Fibroblast of skin of right quadriceps (primary cell): ENCODE measurements at places on chromosomes 6 and 20.

GRCh38 chr20:59735917-59736316 is 131.6 kb downstream of the PHACTR3 start:
- no peak for DNase-seq

DNA sequence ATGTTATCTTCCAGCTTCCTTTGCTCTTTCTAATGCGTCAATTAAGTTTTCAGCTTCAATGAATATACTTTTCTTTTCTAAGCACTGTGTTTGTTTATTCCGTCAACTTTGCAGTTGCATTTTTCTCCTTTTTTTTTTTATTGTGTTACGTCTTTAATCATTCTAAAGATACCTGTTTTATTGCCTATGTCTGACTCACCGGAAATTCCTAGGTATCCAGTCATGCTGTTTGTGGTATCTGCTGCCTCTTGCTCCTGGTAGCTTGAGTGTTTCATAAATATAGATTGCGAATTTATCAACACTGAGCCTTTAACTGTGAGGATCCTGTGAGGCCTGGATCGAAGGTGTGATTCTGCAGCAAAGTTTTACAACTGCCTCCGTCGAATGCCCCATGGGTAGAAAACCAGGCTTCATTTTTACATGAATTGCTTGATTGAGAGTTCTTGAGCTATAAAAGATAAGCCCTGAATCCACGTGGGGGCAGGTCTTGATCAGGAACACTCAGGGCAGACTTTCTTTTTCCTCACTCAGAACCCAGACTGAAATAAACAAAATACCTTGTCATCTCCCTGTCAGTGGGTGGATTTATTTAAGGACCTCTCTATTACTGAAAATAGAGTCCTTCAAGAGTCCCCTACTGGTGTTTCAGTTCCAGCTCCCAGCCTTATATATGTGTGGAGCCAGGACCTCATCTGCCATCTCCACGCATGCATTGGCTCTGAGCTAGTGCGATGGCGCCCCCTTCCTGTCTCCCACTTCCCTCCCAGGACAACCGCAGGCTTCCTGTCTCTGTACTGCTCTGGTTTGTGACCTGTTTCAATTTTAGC is 60.1 kb upstream of the LRRC1 start:
- peak; percentile 89 for DNase-seq

DNA sequence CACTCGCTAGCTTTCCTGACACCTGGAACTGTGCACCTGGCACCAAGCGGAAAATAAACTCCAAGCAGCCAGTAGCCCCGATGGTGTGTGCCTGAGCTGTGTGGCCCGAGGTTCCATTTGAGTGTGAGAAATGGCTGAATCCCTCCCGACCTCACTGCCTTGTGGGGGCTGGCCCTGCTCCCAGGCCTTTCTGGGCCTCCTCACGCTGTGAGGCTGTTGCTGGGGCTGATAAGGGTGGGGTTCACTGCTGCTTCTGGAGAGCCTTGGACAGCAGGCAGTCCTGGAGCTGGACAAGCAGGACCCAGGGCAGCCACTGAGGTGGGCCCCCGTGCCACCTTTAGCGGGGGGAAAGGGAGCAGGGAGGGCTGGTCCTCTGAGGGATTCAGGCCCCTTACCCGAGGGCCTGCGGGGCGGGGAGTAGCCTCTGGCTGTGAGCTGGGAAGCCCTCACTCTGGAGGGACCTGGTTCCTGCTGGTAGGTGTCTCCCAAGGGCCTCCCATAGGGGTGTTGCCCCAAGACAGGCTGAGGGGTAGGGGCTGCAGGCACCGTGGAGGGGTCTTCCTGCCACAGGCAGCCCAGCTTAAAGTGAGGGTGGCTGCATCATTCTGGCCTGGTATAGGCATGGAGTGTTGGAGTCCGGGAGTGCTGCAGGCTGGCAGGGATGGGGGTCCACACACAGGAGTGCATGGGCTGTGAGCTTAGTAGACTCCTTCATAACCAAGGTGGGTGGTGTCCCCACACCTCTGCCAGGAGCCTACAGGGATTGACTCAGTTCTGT is 1.7 kb downstream of the PPDPF start:
- no peak for DNase-seq

DNA sequence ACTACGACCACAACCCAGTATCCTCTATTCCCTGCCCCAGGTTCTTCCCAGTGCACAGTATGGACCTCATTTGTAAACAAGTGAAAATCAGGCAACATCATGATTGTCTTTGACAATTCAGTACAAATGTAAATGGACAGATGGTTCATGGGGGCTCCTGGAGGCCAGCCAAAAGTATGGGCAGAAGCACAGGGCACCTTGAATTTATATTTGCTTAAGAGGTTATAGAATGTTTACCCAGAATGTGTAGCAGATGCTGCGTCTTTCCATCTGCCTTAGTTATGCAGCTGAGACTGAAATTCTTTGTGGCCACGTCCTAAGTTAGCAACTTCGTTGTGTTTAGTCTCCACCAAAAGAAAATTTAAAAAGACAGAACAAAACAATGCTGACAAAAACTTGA is 559.6 kb upstream of the NRSN1 start:
- no peak for DNase-seq

GRCh38 chr20:20427227-20427864 is 59.4 kb downstream of the INSM1 start:
- DNase-seq: no peak

DNA sequence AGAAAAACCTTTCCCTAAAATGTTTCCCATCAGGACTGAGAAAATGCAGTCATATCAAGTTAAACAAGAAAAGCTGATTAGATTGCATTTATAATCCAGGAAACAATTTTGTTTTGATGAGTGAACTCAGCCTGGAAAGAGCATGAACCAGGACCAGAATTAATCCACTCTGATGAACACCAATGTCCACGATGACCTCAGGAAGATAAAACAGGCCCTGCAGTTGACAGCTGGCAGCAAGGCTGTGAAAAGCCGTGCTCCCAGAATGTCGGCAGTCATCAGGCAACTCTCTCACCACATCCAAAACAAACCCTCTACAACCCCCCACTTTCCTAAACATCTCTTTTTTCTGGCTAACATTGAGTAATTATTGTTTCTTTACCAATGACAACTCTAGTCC is 74.0 kb upstream of the PROKR2 start:
- no peak for DNase-seq

GRCh38 chr6:135266675-135267074 is 85.6 kb downstream of the MYB start:
- no peak for DNase-seq

DNA sequence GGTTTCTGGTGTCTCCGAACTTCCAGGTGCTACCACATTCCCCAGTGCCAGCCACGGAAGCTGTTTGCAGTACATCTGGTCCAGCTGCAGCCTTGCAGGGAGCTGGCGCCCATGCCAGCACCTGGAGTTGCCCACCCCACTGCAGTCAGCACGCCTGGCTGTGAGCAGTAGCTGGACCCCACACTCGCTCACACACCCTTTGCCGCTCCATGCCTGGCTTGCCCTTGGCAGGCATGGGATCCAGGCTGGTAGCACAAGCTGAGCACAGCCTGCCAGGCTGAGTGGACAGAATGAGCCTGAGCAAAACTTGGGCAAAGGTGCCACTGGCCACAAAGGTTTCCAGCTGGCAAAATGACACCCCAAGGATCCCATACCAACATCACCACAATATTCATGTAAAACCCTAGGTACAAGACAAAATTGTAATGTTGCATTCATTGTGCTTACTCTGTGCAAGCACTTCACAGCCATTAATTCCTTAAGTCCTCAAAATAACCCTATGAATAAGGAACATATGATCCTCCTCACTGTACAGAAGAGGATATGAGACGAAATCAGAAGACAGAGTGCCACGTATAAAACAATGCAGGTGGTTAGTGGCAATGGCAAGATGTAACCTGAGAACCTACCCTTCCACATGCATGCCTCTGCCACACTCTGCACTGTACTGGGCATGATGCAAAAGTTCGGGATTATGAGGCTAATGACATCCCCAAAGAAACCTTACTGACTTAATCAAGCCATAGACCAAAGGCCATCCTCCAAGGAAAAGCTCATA is 18.3 kb downstream of the KIF16B start:
- DNase-seq: no peak

DNA sequence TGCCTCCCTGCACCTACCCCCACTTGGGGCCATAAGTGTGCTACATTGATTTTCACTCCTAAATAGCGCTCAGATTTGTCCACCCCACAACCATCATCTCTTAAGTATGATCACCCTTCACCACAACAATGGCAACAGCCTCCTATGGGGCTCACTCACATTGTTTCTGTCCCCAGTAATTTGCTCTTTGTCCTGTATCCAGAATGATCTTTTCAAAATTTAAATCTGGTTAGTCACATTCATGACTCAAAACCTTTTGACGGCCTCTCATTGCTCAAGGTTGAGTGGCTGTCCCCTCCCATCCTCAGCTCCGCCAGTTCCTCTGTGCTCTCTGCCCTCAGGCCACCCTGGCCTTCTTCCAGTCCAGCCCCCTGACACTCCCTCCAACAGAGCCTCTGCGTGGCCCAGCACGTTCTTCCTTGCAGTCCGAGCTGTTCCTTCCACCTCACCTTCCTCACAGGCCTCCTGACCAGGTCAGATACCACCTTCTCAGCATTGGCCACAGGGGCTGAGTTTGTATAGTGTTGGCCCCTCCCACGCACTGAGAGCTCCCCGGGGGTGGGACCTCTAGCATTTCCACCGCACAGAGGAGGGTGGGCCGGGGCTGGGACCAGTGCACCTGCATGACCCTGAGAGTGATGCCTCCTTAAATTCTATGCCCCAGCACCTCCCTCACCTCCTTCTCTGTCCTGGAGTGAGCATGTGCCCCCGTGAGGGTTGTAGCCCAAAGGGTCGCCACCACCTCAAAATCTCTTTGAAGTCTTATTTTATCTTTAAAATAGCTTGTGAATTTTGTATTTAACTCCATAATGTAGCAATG is 2.4 kb upstream of the PPP1R3G start:
- DNase-seq: peak; percentile 79

- no peak for DNase-seq
Measured at GRCh38 chr6:157407646-157408045, 26.7 kb downstream of the ZDHHC14 start.

DNA sequence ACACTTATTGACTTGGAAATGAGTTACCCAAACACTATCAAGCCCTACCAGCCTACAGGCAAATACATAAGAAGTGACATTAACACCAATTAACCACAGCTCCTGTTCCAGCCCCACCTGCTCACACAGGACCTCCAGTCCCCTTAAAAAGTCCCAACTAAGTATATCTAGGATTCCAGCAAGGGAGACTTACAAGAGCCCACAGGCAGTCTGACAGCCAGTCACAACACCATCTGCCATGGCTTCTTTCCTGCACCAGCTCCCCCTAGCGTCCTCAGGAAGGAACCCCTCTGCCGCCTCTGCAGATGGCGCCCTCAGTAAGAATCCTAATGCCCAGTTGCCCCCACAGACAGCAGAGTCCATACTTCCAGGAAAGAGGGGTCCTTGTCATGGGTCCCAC is 122.1 kb downstream of the HIVEP2 start:
- no peak for DNase-seq

DNA sequence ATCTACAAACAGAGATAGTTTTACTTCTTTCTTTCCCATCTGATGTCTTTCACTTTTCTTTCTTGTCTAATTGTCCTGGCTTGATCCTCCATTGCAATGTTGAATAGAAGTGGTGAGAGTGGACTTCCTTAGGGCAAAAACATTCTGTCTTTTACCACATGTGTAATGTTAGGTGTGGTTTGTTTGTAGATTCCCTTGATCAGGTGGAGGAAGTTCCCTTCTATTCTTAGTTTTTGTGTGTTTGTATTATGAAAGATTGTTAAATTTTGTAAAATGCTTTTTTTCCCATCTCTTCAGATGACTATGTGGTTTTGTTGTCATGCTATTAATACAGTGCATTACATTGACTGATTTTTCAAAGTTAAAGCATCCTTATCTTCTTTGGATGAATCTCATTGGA is 41.6 kb upstream of the DUSP22 start:
- no peak for DNase-seq

DNA sequence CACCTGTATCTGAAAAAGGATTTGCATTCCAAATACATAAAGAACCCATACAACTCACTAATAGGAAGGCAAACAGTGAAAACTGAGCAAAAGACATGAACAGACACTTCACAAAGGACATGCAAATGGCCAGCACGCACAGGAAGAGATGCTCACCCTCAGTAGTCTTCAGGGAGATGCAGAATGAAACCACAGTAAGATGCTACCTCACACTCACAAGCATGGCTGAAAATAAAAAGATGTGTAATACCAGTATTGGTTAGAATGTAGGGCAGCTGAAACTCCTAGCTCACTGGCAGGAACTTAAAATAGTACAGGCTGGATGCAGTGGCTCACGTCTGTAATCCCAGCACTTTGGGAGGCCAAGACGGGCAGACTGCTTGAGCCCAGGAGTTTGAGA is 64.6 kb downstream of the SNX5 start:
- no peak for DNase-seq

DNA sequence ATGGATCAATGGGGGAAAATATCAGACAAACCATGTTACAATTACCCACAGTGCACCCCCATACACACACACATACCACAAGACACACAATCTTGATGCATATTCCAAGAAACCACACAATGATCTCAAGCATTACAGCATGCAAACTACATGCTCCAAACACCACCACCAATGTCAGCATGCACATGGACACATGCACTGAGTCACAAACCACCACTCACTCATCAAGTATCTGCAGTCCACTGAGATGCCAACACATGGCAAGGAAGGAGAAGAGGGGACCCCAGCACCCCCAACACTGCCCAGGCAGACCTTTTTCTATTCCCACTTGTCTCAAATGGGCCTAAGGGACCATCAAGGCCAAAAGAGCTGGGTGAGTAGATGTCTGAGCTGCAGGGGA is 91.6 kb downstream of the PREX1 start:
- peak; percentile 32 for DNase-seq
